Activated CD4-positive, alpha-beta memory T cell treated with anti-CD3 and anti-CD28 coated beads, Interleukin-2, amount 10 ng/mL, durations not matched to agents 7 days and 5 days (primary cell): ENCODE measurements at places on chromosomes 5 and 9.

- no peak for DNase-seq
Measured at GRCh38 chr5:170143091-170143490, 37.4 kb downstream of the FOXI1 start.

DNA sequence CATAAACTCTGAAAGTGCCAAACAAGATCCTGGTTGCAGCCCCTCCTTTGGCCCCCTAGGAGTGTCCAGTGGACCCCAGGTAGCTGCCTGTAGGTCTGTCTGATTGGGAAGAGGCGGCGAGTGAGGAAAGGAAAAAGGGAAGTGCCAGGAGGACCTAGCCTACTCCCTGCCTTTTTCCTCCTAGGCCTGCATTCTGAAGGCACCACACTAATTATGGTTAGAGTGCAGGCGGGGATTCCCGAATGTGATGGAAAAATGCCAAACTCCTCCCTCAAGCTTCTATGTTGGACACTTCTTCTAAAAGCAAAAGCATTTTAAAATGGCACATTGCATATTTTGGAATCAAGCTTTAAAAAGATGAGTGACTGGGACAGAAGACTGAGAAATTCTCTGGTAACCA is 83.2 kb upstream of the SMIM15 start:
- DNase-seq = no peak

DNA sequence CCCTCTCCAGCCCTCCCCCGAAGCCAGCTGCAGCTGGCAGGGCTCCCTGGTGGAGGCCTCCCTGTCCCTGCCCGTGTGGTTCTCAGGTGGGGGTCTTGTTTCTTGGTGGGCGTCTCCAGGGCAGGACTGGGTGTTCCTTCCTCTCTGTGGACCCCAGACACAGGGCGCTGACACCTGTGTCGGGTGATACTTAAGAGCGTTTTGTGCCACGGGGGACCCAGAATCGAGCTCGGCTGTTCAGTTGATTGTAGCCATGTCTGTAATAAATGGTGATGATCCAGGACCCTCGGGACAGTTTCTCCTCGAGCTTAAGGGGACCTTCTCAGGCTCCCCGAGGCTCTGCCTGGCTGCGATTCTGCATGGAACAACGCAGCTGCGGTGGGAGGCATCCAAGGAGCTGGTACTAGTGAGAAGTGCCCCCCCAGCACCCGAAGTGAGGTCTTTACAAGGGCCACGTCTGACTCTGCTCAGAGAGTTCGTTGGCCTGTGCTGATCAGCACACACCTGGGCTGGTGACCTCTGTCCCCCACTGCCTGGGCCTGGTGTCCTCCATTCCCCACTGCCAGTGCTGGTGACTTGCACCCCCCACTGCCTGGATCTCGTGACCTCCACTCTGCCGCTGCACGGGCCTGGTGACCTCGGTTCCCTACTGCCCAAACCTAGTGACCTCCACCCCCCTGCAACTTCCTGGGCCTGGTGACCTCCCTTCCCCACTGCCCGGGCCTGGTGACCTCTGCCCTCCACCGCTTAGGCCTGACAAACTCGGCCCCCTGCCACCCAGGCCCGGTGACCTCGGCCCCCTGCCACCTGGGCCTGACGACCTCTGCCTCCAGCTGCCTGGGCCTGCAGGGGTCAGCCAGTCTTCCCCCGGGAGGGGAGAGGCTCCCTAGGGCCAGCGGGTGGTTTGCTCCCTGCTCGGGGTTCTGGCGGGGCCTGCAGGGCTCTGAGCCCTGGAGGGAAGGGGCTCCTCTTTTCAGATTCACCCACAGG is 36.0 kb downstream of the NDUFS6 start:
- no peak for DNase-seq

GRCh38 chr5:69271376-69271775 is 36.7 kb downstream of the CDK7 start:
- DNase-seq = no peak

GRCh38 chr9:77872177-77872576 is 159.4 kb downstream of the GNAQ start:
- no peak for DNase-seq

DNA sequence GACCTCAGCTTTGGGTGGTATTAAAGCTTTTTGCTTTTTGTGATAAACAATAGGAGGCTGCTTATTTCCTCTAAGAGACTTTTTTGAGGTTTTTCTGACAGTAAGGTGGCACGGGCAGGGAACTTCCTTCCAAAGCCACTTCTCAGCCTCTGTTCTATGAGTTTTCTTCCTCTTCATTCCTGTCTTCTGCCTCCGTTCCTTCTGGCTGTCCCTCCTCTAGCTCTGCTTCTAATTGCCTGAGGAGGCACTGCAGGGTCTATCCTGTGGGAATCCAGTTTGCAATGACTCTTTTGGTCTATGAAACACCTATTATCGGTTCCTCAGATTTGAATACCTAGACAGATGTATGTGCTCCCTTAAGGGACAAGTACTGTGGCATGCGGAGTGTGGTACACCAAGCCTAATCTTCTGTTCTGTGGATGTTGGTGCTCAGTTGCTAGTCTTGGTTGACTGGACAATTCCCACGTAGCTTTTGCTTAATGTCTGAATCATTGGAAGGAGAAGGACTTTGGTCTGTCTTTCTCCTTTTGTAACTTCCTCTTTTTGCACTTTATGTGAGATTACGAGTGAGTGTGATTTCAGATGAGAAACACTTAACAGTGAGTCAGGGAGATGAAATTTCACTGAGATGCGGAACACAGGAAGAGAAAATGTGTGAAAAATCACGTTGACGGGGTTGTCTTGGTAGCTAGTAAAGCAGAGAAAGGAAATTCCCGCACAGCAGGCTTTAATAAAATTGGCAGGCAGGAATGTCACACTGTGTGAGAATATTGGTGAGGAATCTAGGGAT is 305.2 kb downstream of the EFNA5 start:
- DNase-seq = no peak

DNA sequence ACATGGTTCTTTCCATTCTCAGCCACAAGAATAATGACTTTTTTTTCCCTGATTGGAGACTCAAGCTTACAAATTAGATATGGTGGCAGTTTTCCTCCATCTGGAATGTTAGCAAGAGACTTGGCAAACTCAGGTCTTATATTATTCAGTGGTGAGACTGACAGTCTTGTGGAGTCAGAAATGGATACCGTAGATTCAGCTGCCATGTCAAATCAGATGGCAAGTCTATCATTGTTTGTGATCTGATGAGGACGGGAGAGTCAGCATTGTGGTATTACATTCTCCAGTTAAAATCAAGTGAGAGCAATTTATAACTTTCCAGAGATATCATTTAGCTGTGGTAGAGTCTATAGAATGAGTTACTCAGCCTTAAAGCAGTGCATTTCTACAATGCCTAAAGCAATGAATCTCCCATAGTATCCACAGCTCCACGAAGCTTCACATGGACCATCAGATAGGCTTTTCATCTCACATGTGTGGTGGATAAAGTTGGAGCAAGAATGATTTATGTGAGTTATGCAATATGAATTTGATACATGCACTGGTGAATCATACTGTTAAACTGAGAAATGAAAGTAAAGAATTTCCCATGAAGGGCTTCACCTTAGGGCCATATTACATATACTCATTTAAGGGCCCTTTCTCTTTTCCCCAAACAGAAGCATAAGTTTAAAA is 430.6 kb downstream of the ZNF608 start:
- DNase-seq = no peak

DNA sequence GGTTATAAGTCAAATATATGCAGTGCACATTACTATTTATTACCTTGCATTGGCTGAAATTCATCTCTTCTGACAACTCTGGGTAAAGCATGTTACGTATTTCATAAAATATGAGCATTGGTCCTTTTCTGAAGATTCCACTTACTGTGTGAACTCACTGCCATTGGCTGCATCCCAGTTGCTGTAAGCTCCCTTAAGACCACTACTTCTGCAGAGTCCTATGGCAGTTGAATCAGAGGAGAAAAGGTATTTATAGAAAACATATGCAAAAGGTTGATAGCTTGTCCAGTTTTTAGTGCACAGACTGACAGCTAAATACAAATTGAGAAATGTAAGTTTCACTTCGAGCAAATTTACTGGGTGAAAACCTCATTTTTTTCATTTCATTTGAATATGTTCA is 394.6 kb upstream of the ARRDC3 start:
- DNase-seq = no peak

DNA sequence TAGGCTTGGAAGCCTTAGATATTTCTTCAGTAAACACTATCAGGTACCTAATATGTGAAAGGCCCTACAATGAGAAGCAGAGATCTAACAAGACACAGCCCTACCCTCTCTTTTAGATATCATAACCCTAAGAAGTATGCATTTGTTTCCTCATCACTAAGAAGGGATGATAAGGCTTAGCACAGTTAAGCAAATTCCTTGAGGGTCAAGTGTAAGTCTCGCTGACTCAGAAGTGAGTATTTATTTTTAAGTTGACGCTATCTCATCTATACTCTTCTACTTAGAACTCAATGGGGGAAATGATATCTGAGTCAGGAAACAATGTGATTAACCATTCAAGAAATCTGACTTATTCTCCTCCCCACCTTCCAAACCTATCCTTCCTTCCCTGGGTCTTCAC is 149.7 kb downstream of the ESM1 start:
- no peak for DNase-seq

DNA sequence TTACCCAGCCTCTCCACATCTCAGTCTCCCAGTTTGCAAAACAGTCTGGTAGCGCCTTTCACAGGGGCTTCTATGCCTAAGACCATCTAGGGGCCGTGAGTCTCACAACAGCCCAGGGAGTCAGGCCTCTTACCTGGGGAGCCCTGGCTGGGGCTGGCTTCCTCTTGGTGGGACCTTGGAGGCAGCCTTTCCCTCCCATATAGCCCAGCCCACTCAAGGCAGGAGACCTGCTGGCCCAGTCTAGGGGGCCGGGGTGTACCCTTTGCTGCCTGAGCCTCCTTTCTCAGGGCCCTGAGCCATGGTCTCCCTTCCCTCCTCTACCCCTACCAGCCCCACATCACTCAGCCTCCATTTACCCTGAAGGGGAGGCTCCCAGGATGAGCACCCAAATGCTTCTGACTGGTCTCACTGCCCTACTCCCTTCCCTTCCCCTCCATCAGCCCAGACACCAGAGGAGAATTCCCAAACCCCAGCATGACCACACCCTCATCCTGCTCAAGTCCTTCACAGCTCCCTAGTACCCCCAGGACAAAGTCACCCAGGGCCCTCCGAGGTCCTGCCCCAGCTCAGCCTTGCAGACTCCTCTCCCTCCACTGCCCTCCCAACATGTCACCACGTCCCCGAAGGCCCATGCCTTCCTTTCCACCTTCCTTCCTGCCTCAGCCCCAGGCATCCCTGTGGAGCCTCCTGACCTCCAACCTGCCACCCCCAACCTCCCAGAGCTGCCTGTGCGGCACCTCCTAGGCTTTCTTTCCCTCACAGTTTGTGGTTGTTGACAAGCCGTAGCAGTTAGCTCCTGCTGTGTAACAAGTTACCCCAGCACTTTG is 55.3 kb downstream of the BARX1 start:
- DNase-seq = peak; percentile 14

DNA sequence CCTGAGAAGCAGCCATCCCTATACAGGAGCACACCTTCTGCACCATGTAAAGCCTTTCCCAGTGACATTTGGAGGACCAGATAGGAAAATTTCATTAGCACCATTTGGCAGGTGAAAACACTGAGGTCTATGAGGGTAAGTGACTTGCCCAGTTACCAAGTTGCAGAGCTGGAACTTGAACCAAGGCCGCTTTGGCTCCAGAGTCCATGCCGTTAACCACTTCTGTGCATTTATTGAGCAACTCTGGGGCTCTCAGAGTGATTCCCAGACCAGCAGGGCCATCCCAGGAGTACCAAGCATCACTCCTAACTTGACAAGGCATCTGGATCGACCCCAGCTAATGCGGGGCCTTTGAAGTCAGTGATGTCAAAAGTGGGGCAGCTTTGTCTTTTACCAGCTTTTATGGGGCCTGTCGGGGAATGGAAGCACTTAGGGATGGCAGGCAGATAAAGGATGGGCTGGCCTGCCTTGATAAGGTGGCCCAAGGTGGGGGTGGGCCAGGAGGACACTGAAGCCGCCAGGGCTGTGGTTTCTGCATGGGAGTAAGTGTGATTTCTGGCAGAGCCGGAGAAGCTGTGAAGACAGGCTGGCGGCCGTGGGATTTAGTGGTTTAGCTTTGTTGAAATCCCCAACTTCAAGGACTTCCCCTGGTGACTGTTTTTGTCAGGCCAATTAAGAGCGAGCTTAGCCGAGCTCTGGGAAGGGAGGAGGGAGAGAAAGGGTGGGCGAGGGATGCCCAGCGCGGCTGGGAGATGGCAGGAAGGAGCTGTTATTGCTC is 127.3 kb downstream of the MACROH2A1 start:
- no peak for DNase-seq

DNA sequence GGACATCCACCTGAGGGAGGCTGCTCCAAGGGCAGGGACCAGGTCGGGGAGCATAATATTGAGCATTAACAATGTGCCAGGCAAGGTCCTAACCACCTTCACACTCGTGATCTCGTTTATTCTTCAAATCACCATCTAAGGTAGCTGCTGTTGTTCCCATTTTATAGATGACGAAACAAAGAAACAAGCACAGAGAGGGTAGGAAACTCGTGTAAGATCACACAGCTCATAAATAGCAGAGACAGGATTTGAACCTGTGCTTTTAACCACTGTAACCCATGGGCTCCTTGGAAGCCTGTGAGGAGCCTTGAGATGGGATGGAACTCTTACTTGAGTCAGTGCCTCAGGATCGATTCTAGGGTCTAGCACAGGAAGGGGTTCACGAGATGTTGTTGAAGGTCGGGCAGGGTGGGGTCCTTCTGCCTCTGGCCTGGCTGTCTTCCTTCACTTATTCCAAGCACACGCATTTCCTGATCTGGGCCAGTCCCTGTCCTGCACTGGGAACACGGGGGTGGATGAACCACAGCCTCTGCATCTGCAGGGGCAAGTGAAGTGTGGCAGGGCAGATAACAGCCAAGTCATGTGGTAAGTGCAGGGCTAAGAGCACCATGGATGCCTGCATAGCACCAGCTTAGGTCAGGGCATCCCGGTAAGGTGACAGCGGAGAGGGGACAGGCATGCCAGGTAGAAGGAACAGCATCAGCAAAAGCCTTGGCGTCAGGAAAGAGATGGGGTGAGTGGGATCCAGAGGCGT is 188.1 kb downstream of the MELK start:
- DNase-seq = no peak

DNA sequence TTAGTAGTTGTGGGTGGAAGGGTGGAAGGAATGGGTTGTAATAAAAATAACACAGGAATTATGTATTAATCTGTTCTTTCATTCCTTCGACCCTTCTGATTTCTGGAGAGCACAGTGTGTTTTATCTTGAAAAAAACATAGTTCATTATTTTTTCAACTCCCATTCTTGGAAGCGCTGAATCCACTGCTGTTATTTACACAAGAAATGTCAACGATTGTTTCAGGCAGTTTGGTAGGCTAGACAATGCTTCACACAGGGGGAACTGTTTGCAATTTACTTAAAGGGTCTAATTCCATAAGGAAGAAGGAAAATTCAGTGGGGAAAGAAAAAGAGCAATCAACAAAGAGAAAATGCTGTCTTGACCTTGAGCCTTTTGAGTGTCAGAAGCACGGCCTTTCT is 142.9 kb downstream of the TLE1 start:
- no peak for DNase-seq

DNA sequence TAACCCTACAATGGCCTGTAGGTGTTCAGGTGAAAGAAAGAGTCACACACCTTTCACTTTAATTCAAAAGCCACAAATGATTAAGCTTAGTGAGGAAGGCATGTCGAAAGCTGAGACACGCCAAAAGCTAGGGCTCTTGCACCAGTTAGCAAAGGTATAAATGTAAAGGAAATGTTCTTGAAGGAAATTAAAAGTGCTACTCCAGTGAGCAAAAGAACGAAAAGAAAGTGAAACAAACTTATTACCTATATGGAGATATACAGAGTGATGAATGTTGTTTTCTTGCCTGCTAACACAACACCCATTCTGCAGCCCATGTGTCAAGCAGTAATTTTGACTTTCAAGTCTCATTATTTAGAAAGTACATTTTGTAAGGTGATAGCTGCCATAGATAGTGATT is 254.2 kb upstream of the SLC24A2 start:
- DNase-seq = no peak

- no peak for DNase-seq
Measured at GRCh38 chr9:93209097-93209496, 25.2 kb downstream of the WNK2 start.
